NCI-H146 (cell line): ENCODE measurements at places on chromosomes 4 and X.

DNA sequence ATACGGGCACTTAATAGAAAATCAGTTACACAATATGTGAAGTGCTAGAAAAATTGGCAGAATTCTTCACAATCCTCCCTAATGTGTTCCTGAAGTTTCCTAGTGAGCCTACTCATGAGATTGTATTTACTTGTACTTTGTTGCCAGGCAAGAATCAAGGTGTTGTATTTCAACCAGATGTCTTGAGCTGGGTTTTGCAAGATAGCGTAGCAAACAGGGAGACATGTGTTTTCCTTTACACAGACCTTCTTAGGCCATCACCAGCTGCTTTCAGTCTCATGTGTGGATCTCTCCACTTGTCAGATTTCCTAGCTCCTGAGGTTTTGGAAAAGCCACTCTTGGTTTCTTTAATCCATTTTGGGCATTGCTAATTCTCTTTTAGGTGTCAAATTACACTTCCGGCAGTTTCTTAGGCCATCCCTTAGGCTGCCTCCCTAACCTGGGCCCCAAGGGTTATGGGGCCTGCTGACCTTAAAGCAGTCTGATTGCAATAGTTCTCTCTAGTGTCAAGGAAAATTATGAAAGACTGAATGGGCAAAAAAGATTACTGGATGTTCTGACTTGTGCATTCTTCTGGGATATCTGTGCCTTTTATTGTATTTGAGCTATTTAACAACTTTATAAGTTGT is 12.2 kb upstream of the EDA start:
- DNase-seq = no peak

DNA sequence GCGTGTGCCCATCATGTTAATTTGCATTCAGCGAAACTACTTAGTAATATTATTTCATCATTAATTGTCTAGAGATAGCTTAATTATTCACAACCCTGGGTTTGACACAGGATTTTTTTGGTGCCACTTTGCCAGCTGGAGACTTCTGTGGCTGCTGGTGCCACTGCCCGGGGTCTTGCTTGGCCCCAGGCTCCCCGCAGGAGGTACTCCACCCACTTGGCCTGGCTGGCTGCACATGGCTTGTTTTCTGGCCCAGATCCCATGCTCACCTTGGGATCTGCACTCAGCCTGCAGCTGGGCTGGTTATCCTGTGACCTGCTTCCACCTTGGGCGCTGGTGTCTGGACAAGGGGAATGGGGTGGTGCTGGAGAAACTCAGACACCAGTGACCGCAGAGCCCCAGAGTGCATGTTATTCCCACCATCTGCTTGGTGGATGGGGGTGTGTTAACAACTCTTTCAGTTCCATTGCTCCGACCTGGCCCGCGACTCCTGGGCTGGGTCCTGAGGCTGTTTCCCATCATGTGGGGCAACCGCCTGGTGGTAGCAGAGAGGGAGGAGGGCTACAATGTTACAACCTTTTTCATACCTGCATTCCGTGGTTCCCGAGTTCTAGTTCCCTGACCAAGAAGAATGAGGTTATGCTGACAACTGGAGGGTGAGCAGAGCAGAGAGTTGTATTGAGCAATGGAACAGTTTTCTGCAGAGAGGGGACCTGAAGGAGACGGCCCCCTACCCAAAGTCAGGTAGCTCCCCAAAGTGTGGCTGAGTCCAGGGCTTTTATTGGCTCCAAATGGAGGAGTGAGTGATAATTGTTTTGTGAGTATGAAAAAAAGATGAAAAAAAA is 1950.0 kb upstream of the IGFBP7 start:
- DNase-seq = no peak

DNA sequence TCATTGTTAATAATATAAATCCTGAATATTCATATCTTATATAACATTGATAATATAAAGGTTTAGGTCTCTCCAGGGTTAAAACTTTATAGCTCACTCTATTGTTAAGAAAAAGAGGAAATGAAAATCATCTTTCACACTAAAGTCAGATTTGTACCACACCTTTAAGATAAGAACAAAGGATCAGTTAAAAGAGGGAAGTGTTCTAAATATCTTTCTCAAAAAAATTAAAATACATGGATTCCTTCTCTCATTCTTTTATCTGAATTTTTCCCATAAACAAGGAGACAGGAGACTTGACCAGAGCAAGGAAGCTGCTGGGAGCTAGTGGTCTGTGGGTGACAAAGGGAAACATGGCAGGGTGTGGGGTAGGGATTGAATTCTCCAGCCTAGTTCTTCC is 323.0 kb upstream of the CPXCR1 start:
- no peak for DNase-seq

- DNase-seq = no peak
These were observed 16.3 kb upstream of the ZNF827 start for GRCh38 chr4:145954924-145955339.

DNA sequence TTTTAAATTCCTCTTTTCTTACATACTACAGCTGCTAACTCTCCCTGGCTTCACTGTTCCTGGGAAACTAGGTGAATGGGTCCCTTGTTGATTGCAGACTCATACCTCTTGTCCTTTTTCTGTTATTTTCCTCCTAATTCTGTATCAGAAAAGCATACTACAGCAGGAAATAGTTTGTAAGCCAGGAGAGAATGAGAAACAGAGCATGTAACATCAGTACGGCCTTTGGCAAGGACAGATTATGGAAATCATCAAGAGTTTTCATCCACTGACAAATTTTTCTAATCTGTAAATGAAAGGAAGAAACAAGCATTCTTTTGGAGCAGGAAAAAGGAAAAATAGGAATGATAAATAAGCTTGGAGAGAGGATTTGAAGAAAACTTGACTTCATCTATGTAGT is 239.2 kb downstream of the ANTXR2 start:
- no peak for DNase-seq

GRCh38 chrX:134685668-134686067 is 27.4 kb upstream of the PLAC1 start:
- no peak for DNase-seq

DNA sequence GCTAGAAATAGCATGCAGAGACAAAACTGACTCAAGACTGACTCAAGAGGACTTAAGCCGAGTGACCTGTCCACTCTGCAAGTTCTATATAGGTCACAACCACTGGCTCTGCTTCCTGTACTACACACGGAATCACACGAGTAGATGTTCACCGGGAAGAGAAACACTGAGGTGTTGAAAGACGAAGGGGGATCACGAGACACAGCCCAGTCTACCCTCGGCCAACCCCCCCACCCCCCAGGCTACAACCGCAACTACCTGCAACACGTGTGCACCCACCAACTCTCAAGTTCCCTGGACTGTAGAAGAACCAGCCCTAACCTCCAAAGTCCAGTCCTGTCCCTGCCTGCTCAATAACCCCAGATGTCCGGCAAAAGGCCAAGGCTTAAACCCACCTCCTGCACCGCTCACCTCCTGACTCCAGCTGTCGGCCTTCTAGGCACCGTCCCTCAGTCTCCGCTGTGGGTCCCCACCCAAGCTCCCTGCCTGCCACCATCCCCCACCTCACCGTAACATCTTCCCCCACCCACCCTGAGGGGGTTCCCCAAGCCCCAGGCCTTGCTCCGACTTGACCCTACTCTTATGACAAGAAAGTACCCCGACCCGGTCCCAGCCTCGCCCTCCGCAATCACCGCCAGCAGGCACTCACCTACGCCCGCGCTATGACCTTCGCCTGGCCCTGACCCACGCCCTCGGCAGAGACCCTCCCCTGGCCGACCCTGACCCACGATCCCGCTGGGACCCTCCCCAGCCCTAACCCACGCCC is 739 bp downstream of the GAK start:
- peak; percentile 36 for DNase-seq

GRCh38 chr4:10809905-10810304 is 125.3 kb upstream of the CLNK start:
- DNase-seq = no peak

DNA sequence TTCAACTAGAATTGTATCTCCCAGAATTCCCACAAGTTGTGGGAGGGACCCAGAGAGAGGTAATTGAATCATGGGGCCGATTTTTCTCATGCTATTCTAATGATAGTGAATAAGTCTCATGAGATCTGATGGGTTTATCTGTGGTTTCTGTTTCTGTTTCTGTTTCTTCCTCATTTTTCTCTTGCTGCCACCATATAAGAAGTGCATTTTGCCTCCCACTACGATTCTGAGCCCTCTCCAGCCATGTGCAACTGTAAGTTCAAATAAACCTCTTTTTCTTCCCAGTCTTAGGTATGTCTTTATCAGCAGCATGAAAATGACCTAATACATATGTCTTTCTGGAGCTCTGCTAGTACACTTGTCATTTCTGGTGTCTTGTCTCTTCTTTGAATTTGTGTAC is 22.1 kb upstream of the OR13H1 start:
- no peak for DNase-seq

GRCh38 chrX:57137501-57137900 is 304 bp upstream of the SPIN2A start:
- no peak for DNase-seq

- DNase-seq = no peak
These were observed 60.0 kb downstream of the SMC1A start for GRCh38 chrX:53362449-53362848.

DNA sequence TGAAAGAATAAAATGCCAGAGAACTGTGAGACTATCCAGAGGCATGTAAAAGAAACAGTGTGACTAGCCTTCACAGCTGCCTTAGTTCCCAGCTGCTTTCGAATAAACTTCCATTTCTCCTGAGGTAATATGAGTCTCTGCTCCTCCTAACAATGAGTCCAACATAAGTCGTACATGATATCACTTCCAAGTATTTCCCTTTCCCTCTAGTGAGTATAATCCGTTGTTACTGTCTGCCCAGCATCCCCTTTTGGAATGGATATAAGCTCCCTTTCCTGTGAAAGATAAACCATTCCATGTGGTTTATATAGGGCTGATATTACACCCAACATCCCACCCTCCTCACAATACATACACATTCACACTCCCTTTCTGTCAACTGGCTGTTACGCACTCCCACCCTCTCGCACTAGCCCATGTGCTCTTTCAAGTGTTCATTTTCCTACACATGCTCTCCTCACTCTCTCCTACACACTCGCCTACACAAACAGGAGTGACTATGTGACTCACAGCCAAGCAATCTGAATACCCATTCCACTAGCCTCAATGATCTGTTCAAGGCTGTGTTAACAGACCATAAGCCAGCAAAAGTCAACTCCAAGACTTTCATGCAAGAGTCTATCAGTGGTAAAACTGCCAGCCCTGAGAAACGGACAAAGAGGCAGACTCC is 5.0 kb downstream of the NAF1 start:
- DNase-seq = no peak

DNA sequence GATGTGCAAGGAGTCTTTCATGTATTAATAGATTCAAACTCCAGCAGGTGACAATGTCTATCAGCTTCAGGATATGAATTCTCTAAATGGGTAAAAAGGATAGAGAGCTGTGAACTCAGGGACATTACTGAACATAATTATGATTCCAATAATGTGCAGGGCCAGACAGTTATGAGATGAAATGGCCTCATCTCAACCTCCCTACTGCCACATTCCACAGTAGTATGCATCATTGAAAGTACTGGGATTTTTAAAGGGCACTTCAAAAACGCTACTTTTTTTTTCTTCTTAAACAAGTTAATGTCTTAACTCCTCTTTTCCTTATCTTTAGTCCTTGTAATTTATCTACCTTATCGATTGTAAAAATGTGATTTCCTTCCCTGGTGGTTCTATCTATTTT is 202.0 kb downstream of the APBB2 start:
- no peak for DNase-seq

DNA sequence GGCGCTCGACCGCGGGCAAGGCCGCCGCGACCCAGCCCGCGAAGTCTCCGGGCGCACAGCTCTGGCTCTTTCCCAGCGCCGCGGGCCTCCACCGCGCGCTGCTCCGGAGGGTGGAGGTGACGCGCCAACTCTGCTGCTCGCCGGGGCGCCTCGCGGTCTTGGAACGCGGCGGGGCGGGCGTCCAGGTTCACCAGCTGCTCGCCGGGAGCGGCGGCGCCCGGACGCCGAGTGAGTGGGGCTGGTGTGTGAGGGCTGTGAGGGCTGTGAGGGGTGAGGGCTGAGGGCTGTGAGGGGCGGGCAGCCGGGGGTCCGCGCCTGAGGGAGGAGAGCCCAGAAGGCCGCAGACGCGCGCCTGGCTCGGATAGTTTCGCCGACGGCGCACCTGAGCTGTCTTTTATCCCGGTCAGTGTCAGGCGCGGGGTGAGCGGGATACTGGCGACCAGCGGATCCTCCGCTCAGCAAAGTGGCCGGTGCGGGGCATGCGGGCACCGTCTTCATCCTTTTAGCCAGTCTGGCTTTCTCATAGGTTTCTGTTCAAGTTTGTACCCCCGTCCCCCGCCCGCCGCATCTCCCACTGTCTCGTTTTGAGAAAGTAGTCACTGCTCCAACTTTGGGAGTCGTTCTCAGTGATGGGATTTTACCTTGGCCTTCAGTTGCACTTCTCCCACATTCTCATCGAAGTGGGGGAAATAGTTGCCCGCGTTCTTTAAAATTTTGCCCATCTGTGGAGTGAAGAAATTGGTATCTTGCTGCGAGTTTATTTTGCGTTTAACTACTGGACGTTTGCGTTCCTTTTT is 586 bp downstream of the HERC5 start:
- DNase-seq = peak; percentile 15

DNA sequence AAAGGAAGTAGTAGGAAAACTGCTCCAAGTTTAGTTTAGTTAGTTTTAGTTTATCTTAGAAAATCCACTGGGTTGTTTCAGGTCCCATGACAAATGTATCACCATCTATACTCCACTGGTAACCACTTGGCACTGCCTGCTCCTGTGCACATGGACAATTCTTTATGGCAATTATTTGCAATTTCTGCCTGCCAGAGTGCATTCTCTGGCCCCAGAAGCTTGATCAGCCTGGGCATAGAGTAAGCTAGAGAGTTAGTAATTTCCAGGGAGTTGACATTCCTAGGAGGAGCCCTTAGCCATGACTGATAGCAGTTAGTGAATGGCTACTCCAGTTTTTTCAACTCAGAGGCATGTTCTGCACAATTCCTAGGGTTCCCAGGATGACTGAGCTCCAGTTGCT is 203.2 kb upstream of the FGF13 start:
- DNase-seq = no peak

DNA sequence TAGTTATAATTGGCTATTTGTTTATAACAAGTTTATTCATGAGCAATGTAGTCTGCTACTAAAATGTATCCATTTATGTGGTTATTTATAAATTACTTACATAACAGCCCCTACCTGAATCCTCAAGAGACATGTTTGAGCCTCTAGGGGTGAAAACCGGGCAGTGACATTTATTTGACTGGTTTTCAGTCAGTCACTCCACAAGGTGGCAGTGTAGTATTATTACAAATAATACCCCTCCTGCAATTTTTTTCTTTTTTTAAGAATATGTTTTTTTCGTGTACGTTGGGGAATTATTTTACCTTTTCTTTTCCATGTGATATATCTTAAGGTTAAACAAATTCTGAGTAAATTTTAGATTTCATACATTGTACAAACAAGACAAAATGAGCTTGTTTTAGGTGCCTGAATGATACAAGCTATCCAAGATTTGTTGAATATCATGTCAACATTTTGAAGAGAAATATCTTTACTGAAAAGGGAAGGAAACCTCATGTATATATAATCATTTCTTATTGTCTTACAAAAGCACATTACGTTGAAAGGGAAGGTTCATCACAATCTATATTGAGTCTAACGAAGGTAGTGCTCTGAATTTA is 598.7 kb upstream of the TECRL start:
- peak; percentile 37 for DNase-seq
